ENCODE measurements at places on chromosomes 1 and 21.

- no peak for DNase-seq
These were observed 480.2 kb upstream of the DEPDC1 start for GRCh38 chr1:68976916-68977610.

DNA sequence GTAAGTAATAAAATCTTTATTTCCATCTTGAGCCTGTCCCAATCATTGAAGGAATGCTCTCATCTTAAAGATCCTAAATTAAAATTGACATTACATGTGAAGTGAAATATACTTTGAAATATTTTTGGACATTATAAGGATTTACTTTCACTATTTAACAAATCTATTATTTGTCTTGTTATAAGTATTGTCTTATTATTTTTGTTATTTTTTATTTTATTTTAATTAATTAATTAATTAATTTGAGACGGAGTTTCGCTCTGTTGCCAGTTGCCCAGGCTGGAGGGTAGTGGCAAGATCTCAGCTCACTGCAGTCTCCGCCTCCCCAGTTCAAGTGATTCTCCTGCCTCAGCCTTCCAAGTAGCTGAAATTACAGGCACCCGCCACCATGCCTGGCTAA lies 343.2 kb downstream of the DPYD start:
- no peak for DNase-seq

- no peak for DNase-seq
These were observed 8.4 kb upstream of the CAMTA1 start for GRCh38 chr1:6776895-6777294.

GRCh38 chr1:234144901-234145300 lies 228.4 kb upstream of the COA6 start:
- DNase-seq: no peak

GRCh38 chr1:241825581-241825980 lies 22.4 kb upstream of the EXO1 start:
- no peak for DNase-seq
